ENCODE measurements at places on chromosomes 5 and 9. TPM values are rescaled to one million over a fixed set of nuclear protein-coding genes. Genes with fewer than 3 reads are reported as not detected.

The CCDC183 gene
- total RNA-seq = 161 TPM

GRCh38 chr9:69090140-69090750 lies 54.7 kb downstream of the FXN start:
- no peaks in the 10 kb centered on the region for H3K36me3 ChIP-seq
- no peak overlapping the region for H3K4me3 ChIP-seq
- H3K4me1 ChIP-seq = no peaks in the 10 kb centered on the region

DNA sequence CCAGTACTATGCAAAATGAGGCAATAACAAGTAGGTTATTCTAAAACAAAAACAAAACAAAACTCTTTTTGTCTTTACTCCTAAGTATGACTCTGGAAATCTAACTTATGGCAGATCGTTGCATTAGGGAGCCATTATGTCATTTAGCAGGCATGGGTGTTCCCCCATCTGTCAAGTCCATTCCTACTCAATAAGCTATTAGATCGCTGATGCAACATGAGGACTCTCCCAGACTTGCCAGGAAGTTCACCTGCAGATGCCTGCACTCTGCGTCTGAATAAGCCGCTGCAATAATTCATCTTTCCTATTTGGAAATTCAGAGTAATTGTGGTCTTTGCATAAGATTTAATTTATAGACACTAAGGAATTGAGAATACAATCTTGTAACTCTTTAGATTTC lies 585.0 kb downstream of the KIF4B start:
- DNase-seq = no peak
- no peaks in the 10 kb centered on the region for H3K4me1 ChIP-seq
- H3K27ac ChIP-seq = no peak overlapping the region
- H3K4me3 ChIP-seq = no peak overlapping the region
- no peaks in the 10 kb centered on the region for H3K27me3 ChIP-seq
- H3K36me3 ChIP-seq = no peaks in the 10 kb centered on the region

- no peak for DNase-seq
- no peaks in the 10 kb centered on the region for H3K36me3 ChIP-seq
- H3K4me1 ChIP-seq = no peaks in the 10 kb centered on the region
Observed at GRCh38 chr9:14585730-14586473, 107.3 kb downstream of the ZDHHC21 start.

- no peaks in the 10 kb centered on the region for H3K27me3 ChIP-seq
- no peak overlapping the region for H3K4me3 ChIP-seq
- peaks cover 6% of the 10 kb centered on the region for H3K4me1 ChIP-seq
Observed at GRCh38 chr9:33467526-33467925, 6.2 kb downstream of the NOL6 start.

The PCDHA5 gene
- total RNA-seq = 0.79 TPM

GRCh38 chr5:65727491-65728156 lies 5.6 kb downstream of the NLN start:
- no peaks in the 10 kb centered on the region for H3K4me1 ChIP-seq
- DNase-seq = no peak
- H3K27me3 ChIP-seq = no peaks in the 10 kb centered on the region
- no peak overlapping the region for H3K4me3 ChIP-seq

- H3K4me3 ChIP-seq = no peak overlapping the region
- H3K27ac ChIP-seq = no peak overlapping the region
- no peaks in the 10 kb centered on the region for H3K36me3 ChIP-seq
- H3K27me3 ChIP-seq = no peaks in the 10 kb centered on the region
Observed at GRCh38 chr5:82917584-82917983, 159.6 kb downstream of the TMEM167A start.

The SLC6A3 gene
- total RNA-seq = not detected

- no peak overlapping the region for H3K4me3 ChIP-seq
- no peaks in the 10 kb centered on the region for H3K27me3 ChIP-seq
- H3K36me3 ChIP-seq = no peaks in the 10 kb centered on the region
- DNase-seq = no peak
- H3K27ac ChIP-seq = peak overlapping the region; percentile 72
Observed at GRCh38 chr9:130137641-130138081, 34.5 kb upstream of the NCS1 start.

The ACSL6 gene
- total RNA-seq = not detected

GRCh38 chr9:86549401-86549811 lies 195.2 kb upstream of the TUT7 start:
- no peaks in the 10 kb centered on the region for H3K36me3 ChIP-seq
- H3K4me3 ChIP-seq = no peak overlapping the region
- DNase-seq = no peak

The GPRIN1 gene
- 5.2 TPM for total RNA-seq

The ARL10 gene
- total RNA-seq = 1.9 TPM

The GNA14 gene
- total RNA-seq = 21.3 TPM

DNA sequence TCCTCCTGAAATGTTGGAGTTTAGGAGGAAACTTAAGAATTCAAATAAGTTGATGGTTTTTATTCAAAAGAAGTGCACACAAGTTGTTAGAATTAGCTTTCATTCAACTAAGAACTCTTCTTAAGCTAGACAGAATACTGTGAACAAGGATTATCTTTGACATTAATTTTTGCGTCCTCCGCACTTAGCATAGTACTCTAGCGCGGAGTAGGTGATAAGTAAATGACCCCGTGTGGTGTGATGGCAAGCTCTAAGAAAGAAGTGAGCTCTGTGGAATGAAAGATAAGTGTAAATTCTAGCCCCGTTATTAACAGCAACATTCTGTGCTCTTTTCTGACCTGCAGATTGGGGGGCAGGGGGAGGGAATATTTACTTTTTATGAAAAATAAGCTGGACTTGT lies 1.0 kb downstream of the BRIX1 start:
- no peak for DNase-seq
- peak overlapping the region; percentile 93 for H3K27ac ChIP-seq
- H3K36me3 ChIP-seq = no peaks in the 10 kb centered on the region

GRCh38 chr5:111929261-111929660 lies 172.3 kb upstream of the NREP start:
- H3K27ac ChIP-seq = no peak overlapping the region
- no peaks in the 10 kb centered on the region for H3K36me3 ChIP-seq
- no peak for DNase-seq
- no peaks in the 10 kb centered on the region for H3K4me1 ChIP-seq
- no peaks in the 10 kb centered on the region for H3K27me3 ChIP-seq

DNA sequence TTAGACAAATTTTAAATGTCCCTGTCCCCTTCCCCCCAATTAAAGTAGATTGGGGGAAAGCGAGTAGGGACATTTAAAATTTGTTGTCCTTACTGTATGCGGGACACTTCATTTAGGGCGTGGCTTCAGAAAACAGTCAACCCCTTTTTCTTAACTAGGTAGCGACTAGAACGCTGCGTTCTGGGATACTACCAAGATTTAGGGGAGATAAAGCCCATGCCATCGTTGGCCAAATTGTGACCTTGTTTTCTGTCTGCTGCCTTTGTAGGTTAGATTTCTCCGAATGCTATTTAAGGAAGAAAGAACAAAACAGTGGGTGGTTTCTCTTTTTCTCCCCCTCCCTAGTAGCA lies 1.2 kb downstream of the CKS2 start:
- no peaks in the 10 kb centered on the region for H3K36me3 ChIP-seq
- peak overlapping the region; percentile 86 for H3K4me3 ChIP-seq
- peaks cover 23% of the 10 kb centered on the region for H3K4me1 ChIP-seq
- no peaks in the 10 kb centered on the region for H3K27me3 ChIP-seq
- peak overlapping the region; percentile 93 for H3K27ac ChIP-seq
- DNase-seq = no peak

- no peaks in the 10 kb centered on the region for H3K27me3 ChIP-seq
- peaks cover 7% of the 10 kb centered on the region for H3K4me1 ChIP-seq
- no peaks in the 10 kb centered on the region for H3K36me3 ChIP-seq
Observed at GRCh38 chr5:67221487-67222242, 25.1 kb upstream of the CD180 start.

- no peak for DNase-seq
- no peak overlapping the region for H3K4me3 ChIP-seq
- no peaks in the 10 kb centered on the region for H3K27me3 ChIP-seq
- peaks cover 8% of the 10 kb centered on the region for H3K4me1 ChIP-seq
- no peaks in the 10 kb centered on the region for H3K36me3 ChIP-seq
- H3K27ac ChIP-seq = no peak overlapping the region
Observed at GRCh38 chr5:87302061-87302460, 34.4 kb downstream of the RASA1 start.

DNA sequence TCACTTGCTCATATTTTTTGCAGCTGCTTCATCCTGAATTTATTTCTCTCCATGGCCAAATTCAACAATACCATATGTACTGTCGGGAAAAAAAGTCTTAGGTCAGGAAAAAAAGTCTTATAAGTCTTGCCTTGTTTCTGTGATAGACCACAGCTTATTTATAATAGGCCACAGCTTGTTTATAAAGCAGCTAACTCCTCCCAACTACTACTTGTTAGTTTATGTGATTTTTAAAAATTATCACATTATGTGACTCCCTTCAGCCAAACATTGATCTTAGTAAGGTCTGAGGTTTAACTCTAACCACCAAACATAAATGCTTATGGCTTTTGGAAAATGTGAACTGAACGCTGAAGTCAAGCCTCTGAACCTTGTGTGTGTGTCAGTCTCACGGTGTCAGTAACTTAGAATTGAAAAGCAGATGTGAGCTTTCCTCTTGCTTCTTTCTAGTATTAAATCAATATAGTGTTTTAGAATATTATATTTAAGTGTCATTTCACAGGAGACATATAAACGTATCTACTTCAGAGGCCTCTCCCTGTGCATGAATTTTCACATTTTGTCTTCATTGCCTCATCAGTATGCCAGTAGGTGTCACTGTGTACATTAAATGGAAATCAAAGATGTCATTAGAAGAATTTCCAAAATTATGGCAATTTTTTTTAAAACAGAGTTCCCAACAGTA lies 51.3 kb downstream of the SNX24 start:
- no peaks in the 10 kb centered on the region for H3K27me3 ChIP-seq
- H3K27ac ChIP-seq = no peak overlapping the region
- no peaks in the 10 kb centered on the region for H3K36me3 ChIP-seq
- no peaks in the 10 kb centered on the region for H3K4me1 ChIP-seq

The CRB2 gene
- not detected for total RNA-seq

The CACNA1B gene
- total RNA-seq = 0.27 TPM

- DNase-seq = no peak
- H3K27ac ChIP-seq = no peak overlapping the region
- H3K27me3 ChIP-seq = no peaks in the 10 kb centered on the region
- no peaks in the 10 kb centered on the region for H3K4me1 ChIP-seq
- no peaks in the 10 kb centered on the region for H3K36me3 ChIP-seq
Observed at GRCh38 chr5:142283304-142283703, 41.5 kb downstream of the SPRY4 start.

DNA sequence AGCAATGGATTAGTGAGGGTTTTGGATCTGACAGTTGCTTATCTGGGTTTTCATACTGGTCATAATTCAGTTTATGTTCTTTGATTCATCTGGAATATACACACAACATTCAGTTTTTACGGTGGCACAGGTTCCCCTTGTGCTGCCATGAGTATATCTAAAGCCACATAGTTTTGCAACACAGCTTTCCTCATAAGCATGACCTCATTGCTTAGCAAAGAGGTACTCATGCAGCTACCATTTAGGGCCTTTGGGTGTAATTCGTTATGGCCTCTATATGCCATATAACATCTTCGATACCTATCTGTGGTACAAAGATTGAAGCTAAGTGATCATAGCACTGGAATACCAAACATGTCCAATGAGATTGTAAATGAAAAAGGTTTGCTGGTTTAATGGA lies 2.9 kb upstream of the RBM22 start:
- no peaks in the 10 kb centered on the region for H3K36me3 ChIP-seq
- DNase-seq = no peak
- no peak overlapping the region for H3K27ac ChIP-seq
- H3K4me3 ChIP-seq = no peak overlapping the region

DNA sequence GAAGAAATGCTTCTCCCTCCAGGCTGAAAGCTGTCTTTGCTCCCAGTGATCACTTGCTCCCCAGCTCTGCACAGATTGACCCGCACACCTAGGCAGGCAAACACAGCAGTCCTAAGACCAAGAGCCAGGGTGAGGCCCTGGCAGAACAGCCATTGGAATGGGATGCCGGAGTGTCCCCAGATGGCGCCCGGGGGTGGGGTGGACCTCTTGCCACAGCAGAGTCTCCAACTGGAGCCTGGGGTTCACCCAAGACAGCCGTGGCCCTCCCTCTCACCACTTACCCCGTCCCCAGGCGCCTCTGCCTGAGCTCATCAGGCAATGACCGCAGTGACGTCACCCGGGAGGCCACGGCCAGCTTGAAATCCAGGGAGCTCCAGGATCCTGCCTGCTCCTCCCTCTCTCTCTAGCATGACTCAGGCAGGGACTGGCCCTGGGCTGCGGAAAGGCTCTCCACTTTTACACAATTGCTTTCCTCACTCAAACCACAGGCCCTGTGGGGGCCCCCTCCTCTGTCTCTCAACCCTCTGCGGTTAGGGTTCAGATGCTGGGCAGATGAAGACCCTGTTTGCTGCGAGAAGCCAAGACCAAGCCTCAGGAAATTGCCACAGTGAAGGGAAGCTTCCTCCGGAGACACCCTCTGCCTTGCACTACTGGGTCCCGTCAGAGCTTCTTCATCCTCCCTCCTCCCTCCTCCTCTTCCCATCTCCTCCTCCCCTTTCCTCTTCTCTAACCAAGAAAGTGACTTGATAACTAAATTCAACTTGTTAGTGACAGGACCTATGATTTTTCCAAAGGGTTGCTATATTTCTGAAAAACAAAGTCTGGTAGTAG lies 24.3 kb upstream of the PTGES start:
- peaks cover 6% of the 10 kb centered on the region for H3K4me1 ChIP-seq
- H3K4me3 ChIP-seq = no peak overlapping the region
- peak; percentile 84 for DNase-seq
- peak overlapping the region; percentile 75 for H3K27ac ChIP-seq

DNA sequence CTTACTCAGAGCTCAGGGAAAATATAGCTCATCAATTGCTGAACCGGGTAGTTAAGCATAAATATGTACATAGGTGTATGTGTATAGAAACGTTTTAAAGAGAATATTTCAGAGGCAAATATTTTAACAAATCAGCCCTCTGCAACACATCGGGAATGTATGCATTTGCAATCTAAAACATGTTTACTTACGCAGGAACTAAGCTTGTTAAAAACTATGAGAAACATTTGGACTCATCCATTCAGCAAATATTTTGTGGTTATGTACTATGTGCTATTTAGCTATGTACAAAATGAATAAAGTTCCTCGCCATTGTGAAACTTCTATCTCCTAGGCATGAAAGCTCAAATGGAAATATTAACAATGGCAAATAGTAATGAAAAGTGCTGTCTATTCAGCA lies 469.9 kb downstream of the ARHGEF28 start:
- no peak overlapping the region for H3K27ac ChIP-seq
- H3K36me3 ChIP-seq = no peaks in the 10 kb centered on the region
- H3K4me1 ChIP-seq = no peaks in the 10 kb centered on the region
- no peaks in the 10 kb centered on the region for H3K27me3 ChIP-seq
- DNase-seq = no peak

The IL9 gene
- total RNA-seq = not detected

The SPINK9 gene
- not detected for total RNA-seq

GRCh38 chr5:64685866-64686265 lies 4.4 kb upstream of the SHISAL2B start:
- peaks cover 25% of the 10 kb centered on the region for H3K27me3 ChIP-seq
- peaks cover 8% of the 10 kb centered on the region for H3K4me1 ChIP-seq
- no peak for DNase-seq
- H3K27ac ChIP-seq = no peak overlapping the region
- no peak overlapping the region for H3K4me3 ChIP-seq

- H3K27me3 ChIP-seq = no peaks in the 10 kb centered on the region
- DNase-seq = no peak
- peaks cover 6% of the 10 kb centered on the region for H3K36me3 ChIP-seq
- peak overlapping the region; percentile 90 for H3K4me3 ChIP-seq
Observed at GRCh38 chr5:163436515-163436914, 880 bp upstream of the CCNG1 start.

The ITGA2 gene
- total RNA-seq = 10.1 TPM

The PRRX2 gene
- not detected for total RNA-seq
